Heart left ventricle (tissue), 16 donors: ENCODE measurements at places on chromosomes 5 and 9. TPM values are rescaled to one million over a fixed set of nuclear protein-coding genes. Genes with fewer than 3 reads are reported as not detected.

PIK3R1 gene
- total RNA-seq: 174 TPM

POU5F2 gene
- 0.38 TPM for total RNA-seq

PNPLA7 gene
- 4.4 TPM for total RNA-seq

CEMIP2 gene
- 7.0 TPM for total RNA-seq

ADAMTS12 gene
- 1.7 TPM for total RNA-seq

ZNF367 gene
- total RNA-seq: 2.4 TPM

DAB2IP gene
- total RNA-seq: 46.0 TPM

BHMT gene
- not detected for total RNA-seq

VCAN gene
- 26.4 TPM for total RNA-seq

TMEM38B gene
- total RNA-seq: 52.0 TPM

TSTD2 gene
- total RNA-seq: 19.7 TPM

GABRA1 gene
- not detected for total RNA-seq

ANP32B gene
- total RNA-seq: 21.0 TPM

KLF4 gene
- total RNA-seq: 17.1 TPM

NR2F1 gene
- total RNA-seq: 0.88 TPM

PCDHB14 gene
- total RNA-seq: 2.6 TPM

RNF208 gene
- total RNA-seq: 8.9 TPM

RANBP3L gene
- 2.2 TPM for total RNA-seq

FREM1 gene
- total RNA-seq: 1.1 TPM

ANKRD34B gene
- not detected for total RNA-seq

BRD9 gene
- total RNA-seq: 22.5 TPM

IFNA21 gene
- total RNA-seq: not detected

PCDHB13 gene
- 3.4 TPM for total RNA-seq

SIGMAR1 gene
- total RNA-seq: 24.9 TPM

SNCAIP gene
- total RNA-seq: 7.5 TPM

INSL6 gene
- not detected for total RNA-seq

CDC20B gene
- not detected for total RNA-seq

SCAI gene
- total RNA-seq: 5.3 TPM

GRHPR gene
- 119 TPM for total RNA-seq

SLC6A7 gene
- total RNA-seq: not detected

ACTBL2 gene
- not detected for total RNA-seq

PRKACG gene
- total RNA-seq: not detected

FBN2 gene
- 7.4 TPM for total RNA-seq

OTP gene
- total RNA-seq: 0.06 TPM

NPDC1 gene
- total RNA-seq: 64.8 TPM

FRMD3 gene
- total RNA-seq: 122 TPM

CDH12 gene
- not detected for total RNA-seq

ADAMTS16 gene
- total RNA-seq: 4.7 TPM

TGFBI gene
- 42.9 TPM for total RNA-seq

GLRA1 gene
- total RNA-seq: not detected
